ENCODE measurements at places on chromosomes 11 and 22.
A peak's percentile ranks its signal among the peaks of the same experiment; 100 is the strongest.

GRCh38 chr11:67408437-67409200 is 4.7 kb downstream of the TBC1D10C start:
- DNase-seq: no peak

- no peak for DNase-seq
Measured at GRCh38 chr11:131957201-131957600, 586.8 kb downstream of the NTM start.

- no peak for DNase-seq
Measured at GRCh38 chr11:64685536-64685935, 37.5 kb downstream of the NRXN2 start.

DNA sequence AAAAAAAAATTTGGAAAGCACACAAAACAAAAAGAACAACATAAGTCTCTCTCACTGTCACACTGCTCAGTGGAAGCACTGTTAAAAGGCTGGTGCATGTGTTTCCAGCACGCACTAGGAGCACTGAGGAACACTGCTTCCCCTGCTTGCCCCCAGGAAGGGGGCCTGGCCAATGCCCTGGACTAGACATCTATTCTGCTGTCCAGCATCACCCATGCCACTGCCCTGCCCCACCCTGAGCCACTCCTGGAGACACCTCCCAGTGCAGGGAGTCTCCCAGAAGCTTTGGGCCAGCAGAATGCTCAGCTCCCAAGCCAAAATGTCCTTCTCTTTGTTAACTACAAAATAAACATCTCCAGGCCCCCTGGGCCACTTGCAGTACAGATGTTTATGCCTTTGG is 49.7 kb upstream of the EMID1 start:
- DNase-seq: no peak

DNA sequence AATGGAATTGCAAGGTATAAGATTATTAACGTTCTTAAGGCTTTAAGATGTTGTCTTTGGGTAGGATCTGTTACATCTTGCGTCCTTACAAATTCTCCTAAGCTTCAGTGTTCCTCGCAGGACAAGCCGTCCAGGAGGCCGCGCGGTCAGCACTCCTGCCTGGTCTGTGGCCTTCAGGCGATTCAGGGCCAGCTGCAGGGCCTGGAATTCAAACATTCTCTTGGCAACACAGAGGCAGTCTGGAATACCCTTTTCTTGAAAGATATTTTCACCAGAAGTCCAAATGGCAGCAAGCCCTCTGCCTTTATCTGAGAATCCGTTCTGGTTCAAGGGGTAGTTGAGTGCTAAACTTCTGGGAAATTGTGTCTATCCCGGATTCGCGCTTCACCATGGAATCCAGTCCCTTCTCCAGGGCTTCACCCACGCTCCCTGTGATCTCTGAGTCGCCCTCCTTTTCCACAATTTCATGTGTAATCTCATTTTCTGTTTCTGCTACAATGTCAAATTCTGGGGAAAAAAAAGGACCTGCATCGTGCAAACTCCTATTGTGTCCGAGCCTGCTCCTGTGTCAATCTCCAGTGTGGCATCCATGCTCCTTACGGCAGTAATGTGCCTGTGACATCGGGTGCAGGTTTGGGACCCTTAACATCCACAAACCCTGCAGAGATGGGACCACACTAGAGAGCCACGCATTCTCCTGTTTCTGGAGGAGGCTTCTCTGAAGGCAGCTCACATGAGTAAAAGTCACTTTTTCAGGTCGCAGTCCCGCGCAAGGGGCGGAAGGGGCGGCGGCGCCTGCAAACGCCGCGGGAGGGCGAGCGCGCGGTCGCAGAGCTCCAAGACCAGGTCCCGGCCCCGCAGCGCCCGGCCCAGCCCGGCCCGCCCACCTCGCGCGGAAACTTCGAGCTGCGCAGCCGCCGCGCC is 25.4 kb upstream of the SORL1 start:
- DNase-seq: peak; percentile 62

DNA sequence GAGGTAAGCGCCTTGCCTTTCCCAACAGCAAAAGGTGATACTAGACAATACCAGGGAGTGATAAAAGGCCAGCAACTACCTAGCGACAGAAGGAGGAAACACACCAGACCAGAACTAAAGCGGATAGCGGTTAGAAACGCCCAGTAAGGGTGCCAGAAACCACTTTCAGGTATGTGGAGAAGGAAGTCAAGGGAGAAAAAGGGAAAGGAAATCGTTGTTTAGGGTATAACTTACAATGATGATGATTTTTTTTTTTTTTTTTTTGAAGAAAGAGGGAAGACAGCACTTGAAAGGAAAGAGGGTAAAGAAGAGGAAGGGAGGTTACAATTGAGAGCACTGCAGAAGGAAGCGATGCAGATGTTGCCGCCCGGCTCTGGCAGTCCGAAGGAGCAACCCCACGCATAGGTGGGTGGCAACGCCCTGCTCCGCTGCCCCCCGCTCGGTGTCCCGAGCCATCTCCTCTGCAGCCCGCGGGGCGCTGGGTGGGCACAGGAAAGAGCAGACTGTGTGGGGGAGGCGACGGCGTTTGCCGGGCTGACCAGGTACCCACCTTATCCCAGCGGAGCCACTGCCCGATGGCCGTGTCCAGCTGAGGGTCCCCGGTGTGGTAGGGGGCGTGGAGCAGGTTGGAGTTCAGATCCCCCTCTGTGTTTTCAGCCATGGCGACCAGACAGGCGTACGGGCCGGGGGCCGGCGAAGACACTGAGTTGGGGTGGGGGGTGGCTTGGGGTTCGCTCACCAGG is 561 bp downstream of the PGM2L1 start:
- no peak for DNase-seq

DNA sequence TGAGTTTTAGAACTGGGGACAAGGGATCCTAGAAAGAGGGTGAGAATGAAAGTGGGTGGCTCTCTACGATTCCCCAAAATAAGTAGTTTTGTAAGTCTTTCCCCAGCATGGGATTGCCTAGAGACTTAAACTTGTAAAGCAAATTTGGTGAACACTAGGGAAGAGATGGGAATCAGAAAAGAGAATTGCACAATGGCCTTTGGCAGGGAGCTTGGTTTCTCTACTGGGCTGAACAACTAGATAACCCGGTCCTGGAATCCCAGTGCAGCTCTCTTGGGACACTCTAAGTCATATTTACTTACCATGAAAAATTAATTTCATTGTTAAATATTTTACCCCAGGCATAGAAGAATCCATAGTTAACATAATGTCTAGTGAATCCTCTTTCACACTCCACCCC is 16.5 kb upstream of the USP18 start:
- no peak for DNase-seq

- peak; percentile 51 for DNase-seq
Measured at GRCh38 chr11:114321621-114322257, 25.5 kb downstream of the NNMT start.

DNA sequence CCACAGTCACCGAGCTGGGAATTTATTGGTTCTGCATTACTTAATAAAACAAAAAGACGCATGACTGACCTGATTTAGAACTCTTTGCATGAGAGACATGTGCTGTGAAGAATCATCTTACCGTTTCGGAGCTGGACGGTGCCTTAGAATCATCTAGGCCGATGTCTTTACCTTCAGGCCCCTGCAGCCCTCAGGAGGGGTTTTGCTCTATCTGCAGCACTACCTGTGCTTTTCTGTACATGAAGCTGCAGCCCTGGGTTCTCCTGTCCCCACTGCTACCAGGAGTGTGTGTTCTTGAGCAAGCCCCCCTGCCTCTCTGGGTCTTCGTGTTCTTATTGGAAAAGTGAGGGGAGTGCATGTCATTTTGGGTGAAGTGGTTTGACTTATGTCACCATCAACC is 94.0 kb upstream of the OR4B1 start:
- DNase-seq: no peak

DNA sequence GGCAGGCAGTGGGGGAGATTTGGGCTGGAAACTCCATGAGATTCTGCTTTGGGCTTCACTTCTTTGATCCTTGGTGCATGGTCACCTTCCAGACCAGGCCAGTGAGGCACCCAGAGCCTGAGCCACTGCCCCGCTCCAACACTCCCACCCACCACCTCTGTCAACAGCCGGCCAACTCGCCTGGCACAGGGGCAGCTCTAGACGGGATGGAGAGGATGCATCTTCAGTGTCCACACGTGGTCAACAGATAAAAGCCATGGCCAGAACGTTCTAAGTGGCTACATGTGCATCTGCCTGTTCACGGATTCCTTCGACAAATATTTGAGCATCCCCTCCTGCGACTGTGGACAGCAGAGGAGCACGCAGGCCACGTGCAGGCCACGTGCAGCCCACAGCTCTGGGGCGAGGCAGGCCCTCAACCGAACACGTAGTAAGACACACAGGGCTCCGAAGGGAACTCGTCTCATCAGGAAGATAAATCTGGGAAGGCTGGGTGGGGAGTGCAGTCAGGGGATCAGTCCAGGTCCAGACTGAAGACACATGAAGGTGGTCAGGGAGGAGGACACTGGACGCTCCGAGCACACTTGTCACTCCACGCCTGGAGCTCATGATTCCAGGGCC is 1.2 kb downstream of the LRRC56 start:
- DNase-seq: peak; percentile 16

DNA sequence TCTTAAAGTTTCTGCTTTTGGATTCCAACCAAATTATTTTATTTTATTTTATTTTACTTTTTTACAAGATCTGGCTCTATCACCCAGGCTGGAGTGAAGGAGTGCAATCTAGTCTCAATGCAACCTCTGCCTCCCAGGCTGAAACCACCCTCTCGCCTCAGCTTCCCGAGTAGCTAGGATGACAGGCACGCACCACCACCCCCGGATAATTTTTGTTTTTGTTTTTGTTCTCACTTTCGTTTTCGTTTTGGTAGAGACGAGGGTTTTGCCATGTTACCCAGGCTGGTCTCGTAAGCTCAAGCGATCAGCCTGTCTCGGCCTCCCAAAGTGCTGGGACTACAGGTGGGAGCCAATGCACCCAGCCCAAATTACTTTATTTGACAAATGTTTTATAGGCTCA is 219.8 kb downstream of the ETS1 start:
- DNase-seq: no peak

GRCh38 chr11:7673724-7674434 is 579 bp upstream of the CYB5R2 start:
- DNase-seq: peak; percentile 48

- no peak for DNase-seq
Measured at GRCh38 chr22:11307998-11308397, 4220.0 kb upstream of the OR11H1 start.

GRCh38 chr11:67409261-67409666 is 5.4 kb downstream of the TBC1D10C start:
- DNase-seq: no peak

DNA sequence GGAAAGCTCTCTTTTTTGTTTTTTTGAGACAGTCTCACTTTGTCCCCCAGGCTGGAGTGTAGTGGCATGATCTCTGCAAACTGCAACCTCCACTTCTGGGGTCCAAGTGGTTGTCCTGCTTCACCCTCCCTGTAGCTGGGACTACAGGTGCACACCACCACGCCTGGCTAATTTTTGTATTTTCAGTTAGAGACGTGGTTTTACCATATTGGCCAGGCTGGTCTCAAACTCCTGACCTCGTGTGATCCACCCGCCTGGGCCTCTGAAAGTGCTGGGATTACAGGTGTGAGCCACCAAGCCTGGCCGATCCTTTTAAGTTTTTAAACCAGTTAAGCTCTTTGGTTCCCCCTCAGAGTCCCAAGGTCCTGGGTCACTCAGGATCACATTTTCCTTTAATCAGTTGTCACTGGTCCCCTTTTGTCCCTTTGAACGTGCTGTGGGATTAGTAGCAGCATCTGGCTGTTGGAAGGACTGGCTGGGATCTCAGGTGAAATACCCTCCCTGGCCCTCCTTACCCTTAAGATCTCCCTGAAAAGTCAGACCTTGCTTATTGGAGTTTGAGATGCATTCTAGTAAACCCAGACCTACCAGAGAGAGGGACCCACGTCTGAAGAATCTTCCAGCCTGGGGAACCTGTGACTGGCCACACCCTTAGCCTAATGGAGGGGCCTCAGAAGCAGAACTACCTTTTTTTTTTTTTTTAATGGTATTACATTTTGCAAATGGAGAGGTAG is 8.1 kb downstream of the MALAT1 start:
- DNase-seq: peak; percentile 39

DNA sequence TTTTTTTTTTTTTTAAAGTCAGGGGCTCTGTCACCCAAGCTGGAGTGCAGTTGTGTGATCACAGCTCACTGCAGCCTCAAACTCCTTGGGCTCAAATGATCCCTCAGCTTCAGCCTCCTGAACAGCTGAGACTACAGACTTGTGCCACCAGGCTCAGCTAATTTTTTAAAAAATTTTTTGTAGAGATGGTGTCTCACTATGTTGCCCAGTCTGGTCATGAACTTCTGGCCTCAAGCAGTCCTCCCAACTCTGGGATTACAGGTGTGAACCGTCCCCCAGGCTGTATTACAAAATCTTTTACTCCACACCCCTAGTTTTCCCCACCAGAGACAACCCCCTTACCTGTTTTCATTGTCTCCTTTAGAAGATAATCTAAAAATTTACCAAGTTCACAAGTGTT is 1.9 kb downstream of the CCDC117 start:
- no peak for DNase-seq

DNA sequence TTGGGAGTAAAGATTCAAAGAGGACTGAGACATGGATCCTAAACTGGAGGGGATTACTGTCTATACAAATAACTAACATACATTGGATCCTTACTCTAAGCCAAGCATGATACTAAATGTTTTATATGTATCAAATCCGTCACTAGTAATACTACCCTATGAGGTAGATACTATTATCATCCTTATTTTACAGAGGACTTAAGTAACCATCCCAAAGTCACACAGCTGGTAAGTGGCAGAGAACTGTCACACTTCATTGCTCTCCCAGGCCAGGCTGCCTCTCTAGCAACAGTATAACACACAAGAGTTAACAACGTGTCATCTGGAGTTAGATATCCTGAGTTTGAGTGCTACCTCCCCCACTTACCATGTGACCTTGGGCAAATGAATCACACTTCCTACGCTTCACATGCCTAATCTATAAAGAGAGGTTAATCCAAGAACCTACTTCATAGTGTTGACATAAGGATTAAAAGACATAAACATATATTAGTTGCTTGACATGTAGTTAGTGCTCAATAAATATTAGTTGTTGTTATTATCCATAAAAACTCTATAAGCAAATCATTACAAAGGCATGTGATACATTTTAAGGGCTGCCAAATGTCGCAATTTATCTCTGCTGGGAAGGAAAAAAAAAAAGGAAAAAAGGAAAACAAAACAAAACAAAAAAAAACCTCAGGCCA is 33.8 kb upstream of the SPON1 start:
- no peak for DNase-seq

GRCh38 chr11:103486604-103487003 is 377.4 kb downstream of the DYNC2H1 start:
- no peak for DNase-seq

DNA sequence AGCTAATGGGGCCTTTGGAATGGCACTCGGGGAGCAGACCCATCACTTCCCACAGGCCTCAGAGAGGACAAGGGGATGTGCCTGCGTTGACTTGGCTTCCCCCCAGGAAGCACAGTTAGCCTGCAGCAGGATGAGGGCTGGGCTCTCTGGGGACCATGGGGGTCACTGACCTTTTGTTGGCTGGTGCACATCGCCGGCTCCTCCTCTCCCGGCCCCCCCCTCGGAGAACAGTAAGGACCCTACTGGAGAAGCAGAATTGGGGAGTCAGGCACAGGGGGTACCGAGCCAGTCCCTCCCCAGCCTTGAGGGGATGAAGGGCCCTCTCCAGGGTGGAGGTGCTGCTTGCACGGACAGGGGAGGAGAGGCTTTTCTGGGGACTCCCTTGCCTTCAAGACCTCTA is 32.8 kb downstream of the NRXN2 start:
- DNase-seq: no peak
